Naive thymus-derived CD4-positive, alpha-beta T cell (primary cell): ENCODE measurements at places on chromosomes 2 and 18.

DNA sequence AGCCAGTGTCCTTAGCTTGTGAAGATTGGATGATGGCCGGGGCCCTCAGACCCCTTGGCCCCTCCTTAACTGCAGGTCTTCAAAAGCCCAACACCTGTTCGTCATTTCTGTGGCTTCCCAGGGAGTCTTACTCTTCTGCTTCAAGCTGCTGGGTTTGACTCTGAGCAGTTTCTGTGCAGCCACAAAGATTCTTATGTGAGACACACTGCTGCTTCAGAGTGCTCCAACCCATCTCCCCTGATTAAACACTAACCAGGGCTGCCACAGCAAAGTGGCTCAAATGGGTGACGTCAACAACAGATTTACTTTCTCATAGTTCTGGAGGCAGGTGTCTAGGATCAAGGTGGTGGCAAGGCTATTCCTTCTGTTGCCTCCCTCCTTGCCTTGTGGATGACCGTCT, 40.8 kb downstream of the TSN start:
- no peaks in the 10 kb centered on the region for H3K4me1 ChIP-seq
- no peaks in the 10 kb centered on the region for H3K27me3 ChIP-seq

DNA sequence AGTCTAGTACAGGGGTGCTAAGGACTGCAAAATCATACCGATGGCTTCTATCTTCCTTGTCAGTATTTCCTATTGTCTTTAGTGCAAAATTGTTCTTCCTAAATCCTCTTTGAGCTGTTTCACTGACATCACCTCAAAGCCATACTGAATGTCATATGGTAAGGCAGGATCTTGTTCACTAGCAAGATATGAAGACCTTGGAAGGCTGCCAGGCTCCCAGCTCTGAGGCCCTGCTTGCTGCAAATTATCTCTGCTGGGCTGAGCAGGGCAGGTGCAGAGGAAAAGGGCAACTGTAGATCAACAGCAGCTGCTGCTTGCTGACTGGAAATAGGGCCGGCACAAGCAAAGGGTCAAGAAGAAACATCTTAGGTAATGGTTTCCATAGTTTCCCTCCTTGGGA, 58.2 kb downstream of the PMAIP1 start:
- H3K4me3 ChIP-seq = no peak overlapping the region
- H3K4me1 ChIP-seq = no peaks in the 10 kb centered on the region
- H3K27me3 ChIP-seq = no peaks in the 10 kb centered on the region

DNA sequence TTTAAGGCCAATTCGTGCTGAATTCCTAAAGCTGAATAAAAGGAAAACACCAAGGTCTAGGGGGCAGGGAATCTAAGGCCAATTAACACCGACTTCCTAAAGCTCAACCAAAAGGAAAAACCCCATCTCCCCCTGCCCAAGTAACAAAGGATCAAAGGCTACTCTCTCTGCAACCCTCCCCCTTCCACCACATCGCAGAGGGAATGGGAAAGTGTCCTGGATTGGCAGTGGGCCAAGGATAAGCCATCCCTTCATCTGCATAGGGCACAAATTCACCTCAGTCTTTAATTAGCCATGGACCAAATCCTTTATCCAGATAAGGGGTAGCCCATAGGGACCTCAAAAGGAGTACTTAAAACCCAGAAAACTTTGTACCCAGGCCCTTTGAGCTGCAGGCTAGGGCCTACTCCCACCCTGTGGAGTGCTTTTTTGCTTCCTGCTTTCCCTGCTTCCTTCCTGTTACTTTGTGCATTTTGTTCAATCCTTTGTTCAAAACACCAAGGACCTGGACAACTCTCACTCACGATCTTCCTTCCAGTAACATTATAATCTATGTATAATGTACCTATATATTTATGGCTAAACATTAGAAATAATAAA, 2119.8 kb upstream of the CELF4 start:
- H3K27ac ChIP-seq = no peak overlapping the region
- H3K4me3 ChIP-seq = no peak overlapping the region
- H3K36me3 ChIP-seq = no peaks in the 10 kb centered on the region
- no peak for DNase-seq

DNA sequence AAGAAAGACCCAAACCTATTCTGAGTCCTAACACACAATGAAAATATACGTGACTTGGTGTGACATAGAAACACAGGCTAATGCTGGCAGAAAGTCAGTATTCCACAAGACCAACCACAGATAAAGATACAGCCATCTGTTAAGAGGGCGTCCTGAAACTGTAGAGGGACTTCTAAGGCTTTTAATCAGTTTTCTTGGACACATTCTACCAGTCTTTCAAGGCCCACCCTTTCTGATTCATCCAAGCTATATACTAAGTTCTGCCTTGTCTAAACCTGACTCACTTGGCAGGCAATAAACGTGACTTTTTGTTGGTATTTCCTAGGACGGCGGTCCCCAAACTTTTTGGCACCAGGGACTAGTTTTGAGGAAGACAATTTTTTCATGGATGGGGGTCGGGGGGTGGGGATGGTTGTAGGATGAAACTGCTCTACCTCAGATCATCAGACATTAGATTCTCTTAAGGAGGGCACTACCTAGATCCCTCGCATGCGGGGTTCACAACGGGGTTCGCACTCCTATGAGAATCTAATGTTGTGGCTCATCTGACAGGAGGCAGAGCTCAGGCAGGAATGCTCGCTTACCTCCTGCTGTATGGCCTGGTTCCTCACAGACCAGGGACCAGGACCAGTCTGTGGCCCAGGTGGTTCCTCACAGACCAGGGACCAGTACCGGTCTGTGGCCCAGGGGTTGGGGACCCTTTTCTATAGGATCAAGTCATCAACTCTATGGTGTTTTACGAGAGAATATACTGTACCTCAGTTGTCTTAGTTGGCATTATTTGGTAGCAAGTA, 61.4 kb downstream of the SP3 start:
- no peak overlapping the region for H3K27ac ChIP-seq
- H3K4me3 ChIP-seq = no peak overlapping the region
- no peaks in the 10 kb centered on the region for H3K27me3 ChIP-seq

DNA sequence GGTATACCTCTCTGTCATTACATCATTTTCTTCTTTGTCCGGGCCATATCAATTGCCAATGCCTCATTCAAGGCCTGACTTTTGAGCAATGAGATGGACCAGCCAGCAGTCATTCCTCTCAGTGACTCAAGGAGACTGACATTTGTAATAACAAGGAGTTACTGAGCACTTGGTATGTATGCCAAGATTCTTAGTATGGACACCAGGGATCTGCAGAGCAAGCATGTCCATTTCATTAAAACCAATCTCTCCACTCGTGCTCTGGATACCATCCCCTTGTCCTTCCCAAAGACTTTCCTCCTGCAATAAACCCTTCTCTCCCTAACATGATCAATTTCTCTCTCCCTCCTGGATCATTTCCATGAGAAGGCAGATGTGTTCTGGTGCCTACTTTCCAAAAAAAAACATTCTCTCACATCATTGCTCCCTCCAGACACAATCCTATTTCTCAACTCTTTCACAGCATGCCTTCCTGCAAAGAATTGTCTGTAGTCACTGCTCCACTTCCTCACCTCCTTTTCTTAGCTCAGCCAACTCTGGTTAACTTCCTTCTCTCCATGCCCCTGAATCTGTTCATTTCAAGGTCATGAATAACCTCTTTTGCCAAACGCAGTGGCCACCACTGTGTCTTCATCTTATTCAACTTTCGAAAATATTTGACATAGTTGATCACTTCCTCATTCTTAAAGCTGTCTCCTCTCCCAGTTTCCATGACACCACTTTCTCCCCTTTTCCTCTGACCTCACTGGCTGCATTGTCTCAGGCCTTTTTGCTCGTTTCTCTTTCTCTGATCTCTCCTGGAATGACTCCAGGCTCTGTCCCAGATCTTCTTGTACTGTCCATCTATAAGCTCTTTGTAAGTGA, 102.8 kb upstream of the CYP1B1 start:
- no peaks in the 10 kb centered on the region for H3K27me3 ChIP-seq
- no peaks in the 10 kb centered on the region for H3K4me1 ChIP-seq
- no peaks in the 10 kb centered on the region for H3K36me3 ChIP-seq
- no peak for DNase-seq
- no peak overlapping the region for H3K4me3 ChIP-seq

DNA sequence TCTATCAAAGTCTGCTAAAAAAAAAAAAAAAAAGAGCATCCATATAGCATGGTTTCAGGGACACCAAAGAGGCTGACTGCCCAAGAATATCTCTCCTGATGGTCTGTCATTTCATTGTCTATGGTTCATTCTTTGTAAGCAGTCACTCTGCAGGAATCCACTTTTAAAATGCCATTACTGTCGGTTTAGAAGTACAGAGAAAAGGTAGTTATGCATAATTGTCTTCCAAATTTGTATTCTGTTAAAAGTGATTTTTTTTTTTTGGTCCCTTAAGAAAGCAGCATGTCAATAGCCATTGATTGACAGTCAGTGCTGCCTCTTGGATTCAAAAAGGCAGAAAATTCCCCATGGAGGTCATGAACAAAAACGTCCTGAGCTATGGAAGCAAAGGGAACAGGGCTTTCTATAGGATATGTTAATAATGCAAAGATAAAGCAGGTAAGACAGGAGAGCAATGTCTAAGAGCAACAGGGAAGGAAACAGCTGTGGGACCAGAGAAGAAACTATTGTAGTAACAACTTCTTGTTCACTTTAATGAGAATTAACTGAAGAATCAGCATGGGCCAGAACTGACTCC, 245.8 kb downstream of the TMX3 start:
- no peaks in the 10 kb centered on the region for H3K36me3 ChIP-seq
- H3K27me3 ChIP-seq = no peaks in the 10 kb centered on the region
- no peak for DNase-seq
- no peak overlapping the region for H3K27ac ChIP-seq
- H3K4me3 ChIP-seq = no peak overlapping the region
- H3K4me1 ChIP-seq = no peaks in the 10 kb centered on the region

- H3K27me3 ChIP-seq = no peaks in the 10 kb centered on the region
- no peaks in the 10 kb centered on the region for H3K4me1 ChIP-seq
- no peaks in the 10 kb centered on the region for H3K36me3 ChIP-seq
Measured at GRCh38 chr2:118634876-118635275, 212.6 kb downstream of the EN1 start.

DNA sequence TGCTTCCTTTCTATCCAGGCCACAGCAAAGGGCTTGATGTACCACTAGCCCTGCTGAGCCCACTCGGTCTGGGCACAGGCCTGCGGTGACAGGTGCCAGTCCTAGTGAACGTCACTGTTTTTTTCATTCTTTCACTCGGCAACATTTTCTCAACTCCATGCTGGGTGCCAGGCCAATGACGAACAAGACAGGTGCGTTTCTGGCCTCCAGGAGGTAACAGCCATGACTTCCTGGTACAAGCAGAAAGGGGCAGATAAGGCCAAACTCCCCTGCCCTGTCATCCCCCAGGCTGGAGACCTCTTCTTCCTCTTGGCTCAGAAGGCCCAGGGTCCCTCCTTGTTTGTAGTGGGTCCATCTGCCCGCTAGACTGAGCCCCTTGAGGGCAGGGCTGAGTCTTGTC, 55.7 kb upstream of the OTOF start:
- H3K27me3 ChIP-seq = no peaks in the 10 kb centered on the region
- no peaks in the 10 kb centered on the region for H3K4me1 ChIP-seq
- no peaks in the 10 kb centered on the region for H3K36me3 ChIP-seq
- no peak for DNase-seq
- no peak overlapping the region for H3K4me3 ChIP-seq
- H3K27ac ChIP-seq = no peak overlapping the region

DNA sequence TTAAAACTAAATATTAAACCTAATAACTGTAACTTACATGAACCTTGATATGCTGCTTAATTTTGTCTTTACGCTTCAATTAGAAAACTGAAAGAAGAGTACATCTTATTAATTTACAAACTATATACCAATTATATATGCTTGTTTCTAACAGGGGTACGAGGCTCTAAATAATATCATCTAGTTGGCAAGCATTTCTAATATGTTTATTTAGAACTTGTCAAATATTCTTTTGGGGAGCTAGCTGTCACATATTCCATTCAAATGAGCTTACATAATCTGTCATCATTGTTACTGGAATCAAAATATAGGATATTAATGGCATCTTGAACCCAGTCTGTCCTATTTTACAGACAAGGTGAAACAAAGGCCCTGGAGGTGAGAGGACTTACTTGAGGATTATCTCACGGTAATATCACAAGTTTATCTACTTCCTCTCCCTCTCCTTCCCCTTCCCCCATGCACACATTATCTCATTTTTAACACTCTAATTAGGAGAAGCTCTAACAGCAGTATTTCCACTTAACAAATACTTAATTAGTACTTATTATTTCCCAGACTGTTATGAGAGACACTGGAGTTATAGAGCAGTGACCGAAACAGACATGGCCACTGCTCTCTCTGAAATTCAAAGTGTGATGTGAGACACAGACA, 3.5 kb downstream of the PRKD3 start:
- H3K4me1 ChIP-seq = peaks cover 31% of the 10 kb centered on the region
- no peaks in the 10 kb centered on the region for H3K36me3 ChIP-seq
- no peaks in the 10 kb centered on the region for H3K27me3 ChIP-seq
- H3K27ac ChIP-seq = no peak overlapping the region
- no peak overlapping the region for H3K4me3 ChIP-seq

DNA sequence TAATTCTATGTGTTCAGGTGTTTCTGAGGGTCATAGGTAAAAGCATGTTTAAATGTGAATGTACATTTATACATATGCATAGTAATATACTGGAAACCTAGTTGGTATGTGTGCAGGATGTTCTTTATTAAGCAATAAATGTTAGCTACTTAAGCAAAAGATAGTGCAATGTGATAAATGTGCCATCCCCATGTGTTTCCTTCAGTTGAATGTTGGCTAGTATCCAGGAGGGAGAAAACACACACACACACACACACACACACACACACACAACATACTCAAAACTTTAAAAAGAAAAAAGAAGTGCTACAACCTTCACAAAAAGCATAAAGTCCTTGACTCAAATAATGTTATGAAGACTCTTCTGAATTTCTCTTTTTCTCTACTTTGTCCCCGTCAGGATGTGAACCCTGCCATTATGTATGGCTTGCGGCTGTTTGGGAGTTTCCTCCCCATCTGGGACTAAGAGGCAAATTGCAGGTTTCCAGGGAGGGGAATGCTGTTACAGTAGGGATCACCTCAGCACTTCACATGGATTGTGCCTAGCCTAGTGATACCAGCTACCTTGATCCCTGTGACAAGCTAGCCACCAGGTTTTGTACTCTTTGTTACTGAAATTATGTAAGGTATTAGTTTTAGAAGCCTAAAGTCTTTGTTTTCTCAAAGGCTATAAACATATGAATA, 82.6 kb downstream of the IKZF2 start:
- no peaks in the 10 kb centered on the region for H3K27me3 ChIP-seq
- H3K4me1 ChIP-seq = peaks cover 3% of the 10 kb centered on the region
- DNase-seq = no peak
- no peaks in the 10 kb centered on the region for H3K36me3 ChIP-seq
- no peak overlapping the region for H3K27ac ChIP-seq

DNA sequence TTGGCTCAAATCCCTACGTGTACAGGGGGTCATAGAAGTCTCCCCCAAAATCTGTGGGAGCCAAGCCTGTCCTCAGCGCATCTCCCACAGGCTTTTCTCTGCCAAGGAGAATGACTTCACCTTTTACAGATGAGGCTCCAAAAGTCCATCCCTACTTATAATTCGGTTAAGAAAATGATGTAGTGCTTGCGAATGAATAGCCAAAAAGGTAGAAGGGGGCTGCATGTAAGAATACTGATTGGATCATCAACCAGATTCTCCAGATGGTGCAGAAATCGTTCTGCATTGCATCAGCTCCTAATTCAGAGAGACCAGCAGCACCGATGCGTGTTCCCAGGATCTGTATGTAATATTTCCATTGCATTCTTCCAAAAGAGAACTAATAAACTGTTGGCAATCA, 91.9 kb downstream of the EPHA4 start:
- H3K4me3 ChIP-seq = no peak overlapping the region
- no peaks in the 10 kb centered on the region for H3K27me3 ChIP-seq
- no peaks in the 10 kb centered on the region for H3K4me1 ChIP-seq
- DNase-seq = no peak

GRCh38 chr2:176136374-176137251, 7.1 kb downstream of the HOXD8 start:
- H3K36me3 ChIP-seq = no peaks in the 10 kb centered on the region
- H3K4me3 ChIP-seq = no peak overlapping the region
- DNase-seq = no peak
- H3K4me1 ChIP-seq = peaks cover 28% of the 10 kb centered on the region
- H3K27ac ChIP-seq = no peak overlapping the region
- peaks cover 77% of the 10 kb centered on the region for H3K27me3 ChIP-seq
